MM.1S (cell line): ENCODE measurements at places on chromosomes 5 and 9.

DNA sequence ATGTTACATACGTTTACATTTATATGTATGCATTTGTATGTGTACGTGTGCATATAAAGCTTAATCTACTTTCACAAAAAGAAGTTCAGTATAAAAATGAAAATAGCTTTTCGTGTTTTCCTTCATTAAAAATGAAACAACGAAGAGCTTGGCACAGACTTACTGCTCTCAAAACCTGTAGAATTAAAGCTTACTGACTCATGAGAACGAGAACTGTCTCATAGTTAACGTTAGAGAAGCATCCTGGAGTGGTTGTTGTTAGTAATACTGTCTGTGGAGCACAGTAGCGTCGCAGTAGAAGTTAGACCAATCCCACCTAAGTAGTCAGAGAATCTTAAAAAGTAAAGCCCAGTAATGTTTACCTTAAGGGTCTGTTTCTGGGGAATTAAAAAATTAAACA is 1.3 kb downstream of the MAT2B start:
- DNase-seq, result peak; percentile 15

DNA sequence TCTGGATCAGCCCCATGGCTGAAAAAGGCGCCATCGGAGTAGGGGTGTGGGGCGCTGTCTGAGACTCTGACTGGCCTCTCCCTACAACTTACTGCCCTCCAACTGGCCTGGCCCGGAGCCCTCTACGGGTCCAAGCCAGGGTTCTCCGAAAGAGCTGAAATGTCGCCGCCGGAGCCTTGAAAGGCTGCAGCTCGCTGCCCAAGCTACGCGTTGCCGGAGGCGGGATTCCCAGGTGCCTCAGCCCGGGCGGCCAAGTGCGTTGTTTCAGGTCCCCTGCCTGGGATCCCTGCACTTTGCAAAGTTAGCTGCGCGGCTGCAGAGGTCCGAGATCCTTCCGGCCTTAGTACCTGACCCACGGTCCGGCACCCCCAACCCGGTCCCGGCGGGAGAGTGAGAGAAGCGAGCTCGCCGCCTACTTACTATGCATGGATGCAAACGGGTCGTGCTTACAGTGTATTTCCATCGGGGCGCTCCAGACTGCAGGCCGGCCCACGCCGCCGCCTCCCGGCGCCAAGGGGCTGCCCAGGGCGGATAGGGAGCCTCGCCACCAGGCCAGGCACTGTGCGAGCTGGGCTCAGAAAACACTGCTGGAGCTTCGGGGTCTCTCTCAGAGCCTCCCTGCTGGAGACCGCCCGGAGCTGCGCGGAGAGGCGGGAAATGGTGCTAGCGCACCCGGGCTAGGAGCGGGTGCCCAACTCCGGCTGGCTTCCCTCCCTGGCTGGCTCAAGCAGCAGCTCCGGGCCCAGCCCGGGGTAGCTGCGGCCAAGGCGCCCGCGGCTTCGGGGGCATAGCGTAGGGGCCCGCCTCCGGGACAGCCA is 7.7 kb downstream of the PAX5 start:
- no peak for DNase-seq

DNA sequence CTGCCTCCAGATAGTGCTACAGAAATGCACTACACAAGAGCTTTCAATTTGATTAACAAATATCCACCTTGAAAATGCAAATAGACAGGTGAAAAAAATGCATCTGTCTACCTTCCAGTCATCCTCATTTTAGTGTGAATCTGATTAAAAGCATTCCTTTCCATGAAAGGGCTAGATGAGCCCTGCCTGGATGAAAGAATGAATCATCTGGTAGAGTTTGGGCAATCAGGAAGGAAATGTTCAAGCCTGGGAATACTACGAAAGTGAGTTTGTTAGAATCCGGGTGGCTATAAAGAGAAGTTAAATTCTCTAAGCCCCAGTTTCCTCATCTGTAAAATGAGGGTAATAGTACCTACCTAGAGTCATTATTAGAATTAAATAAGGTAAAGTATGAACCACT is 142.6 kb downstream of the FAM114A2 start:
- no peak for DNase-seq

- DNase-seq, result no peak
These were observed 53.8 kb downstream of the TTC39B start for GRCh38 chr9:15253197-15253596.

- DNase-seq, result no peak
These were observed 28.6 kb upstream of the NSMF start for GRCh38 chr9:137487454-137488326.
